Umbilical cord (tissue), 2 donors: ENCODE measurements at places on chromosomes 1 and 21.

DNA sequence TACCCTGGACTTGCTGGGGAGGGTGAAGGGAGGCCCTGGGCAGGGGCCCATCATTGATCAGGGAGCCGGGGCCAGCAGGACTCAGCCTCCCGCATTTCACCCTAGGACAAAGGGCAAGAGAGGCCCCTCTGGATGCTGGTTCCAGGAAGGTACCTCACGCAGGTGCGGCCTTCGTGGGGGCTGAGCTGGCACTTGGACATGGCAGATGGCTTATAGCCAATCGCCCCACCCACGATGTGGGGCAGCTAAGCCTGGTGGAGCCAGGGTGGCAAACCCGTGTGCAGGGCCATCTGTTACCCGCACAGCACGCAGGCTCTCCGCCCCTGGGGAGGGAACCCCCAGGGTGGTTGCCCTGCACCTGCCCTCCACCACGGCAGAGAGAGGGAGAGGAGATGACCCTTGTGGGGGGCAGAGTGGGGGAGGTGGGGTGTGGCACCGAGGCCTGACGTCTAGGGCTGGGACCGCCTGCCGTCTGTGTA is 2.5 kb downstream of the TFF3 start:
- DNase-seq = no peak

DNA sequence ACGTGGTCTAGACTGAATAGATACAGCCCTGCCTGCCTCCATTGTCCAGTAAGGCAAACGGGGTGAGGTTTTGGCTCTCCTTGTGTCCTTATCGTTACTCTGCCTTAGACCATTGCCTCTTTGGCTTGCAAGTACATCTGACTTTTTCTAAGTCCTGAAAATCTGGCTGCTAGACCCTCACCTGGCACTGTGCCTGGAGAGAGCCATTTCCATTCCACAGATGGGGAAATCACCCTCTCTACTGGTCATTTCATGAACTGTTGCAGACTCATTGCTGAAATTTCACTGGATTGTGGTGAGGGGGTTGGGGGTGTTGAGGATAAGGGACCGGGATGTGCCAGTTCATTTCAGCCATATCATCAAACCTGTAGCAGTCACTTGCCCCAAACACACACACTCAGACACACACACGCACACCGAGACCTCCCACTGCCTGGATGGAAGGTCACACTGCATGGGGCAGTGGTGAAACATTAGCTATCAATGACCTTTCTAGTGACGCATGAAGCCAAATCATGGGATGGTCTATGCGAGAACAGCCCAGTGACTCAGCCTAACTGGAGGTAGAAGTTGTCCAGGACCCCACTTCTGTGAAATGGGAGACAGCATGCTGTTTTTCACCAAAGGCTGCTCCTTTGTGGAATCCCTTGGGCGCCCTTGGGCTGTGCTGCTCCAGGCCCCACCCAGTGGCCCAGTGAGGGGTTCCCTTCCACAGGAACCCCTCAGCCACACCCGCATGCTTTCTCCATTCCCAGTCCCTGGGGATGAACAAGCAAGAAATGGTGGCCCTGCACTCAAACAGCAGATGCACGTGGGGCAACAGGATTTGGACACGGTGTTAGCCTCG is 34.9 kb upstream of the VASH2 start:
- DNase-seq = peak; percentile 62

DNA sequence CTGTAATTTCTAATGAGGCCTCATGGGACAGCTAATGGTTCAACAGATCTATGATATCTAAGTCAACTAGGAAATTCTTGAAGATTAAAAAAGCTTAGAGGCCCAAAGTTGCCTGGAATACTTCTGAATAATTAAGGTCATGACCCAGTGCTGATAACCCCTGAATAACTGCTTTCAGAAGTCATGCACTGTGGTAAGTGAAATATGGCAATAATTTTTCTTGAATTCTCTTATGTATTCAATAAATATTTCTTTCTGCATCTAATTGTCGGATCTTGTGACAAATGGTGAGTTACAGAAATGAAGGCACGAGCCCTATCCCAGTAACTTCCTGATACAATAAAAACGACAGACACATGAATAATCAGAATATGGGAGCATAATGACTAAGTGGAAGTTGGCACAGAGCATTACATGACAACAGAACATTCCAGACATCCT is 219.3 kb upstream of the GREM2 start:
- DNase-seq = peak; percentile 8

DNA sequence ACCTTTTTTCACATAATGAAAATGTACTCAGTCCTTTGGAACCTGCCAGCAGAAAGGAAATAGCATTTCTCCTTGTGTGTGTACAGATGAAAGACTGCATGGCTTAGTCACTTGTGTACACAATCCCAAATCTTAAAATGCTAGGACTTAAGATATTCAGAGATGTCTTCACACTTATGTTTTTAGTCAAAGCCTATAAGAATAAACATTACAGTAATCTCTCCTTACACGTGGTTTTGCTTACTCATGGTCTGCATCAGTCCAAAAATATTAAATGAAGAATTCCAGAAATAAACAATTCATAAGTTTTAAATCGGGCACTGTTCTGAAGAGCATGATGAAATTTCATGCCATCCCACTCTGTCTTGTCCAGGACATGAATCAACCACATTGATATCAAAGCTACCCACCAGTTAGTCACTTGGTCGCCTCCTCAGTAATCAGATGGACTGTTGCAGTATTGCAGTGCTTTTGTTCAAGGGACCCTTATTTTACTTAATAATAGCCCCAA is 75.7 kb upstream of the RRP15 start:
- DNase-seq = no peak

GRCh38 chr1:221263831-221264767 is 384.9 kb downstream of the HLX start:
- DNase-seq = peak; percentile 76

GRCh38 chr21:30395731-30396130 is at the start of gene KRTAP13-1:
KRTAP13-1 (plus strand) TSS chr21:30396031; CDS start chr21:30396087, 56 bp downstream.
- DNase-seq = no peak

- DNase-seq = no peak
Observed at GRCh38 chr1:100793659-100794058, 74.1 kb downstream of the VCAM1 start.

DNA sequence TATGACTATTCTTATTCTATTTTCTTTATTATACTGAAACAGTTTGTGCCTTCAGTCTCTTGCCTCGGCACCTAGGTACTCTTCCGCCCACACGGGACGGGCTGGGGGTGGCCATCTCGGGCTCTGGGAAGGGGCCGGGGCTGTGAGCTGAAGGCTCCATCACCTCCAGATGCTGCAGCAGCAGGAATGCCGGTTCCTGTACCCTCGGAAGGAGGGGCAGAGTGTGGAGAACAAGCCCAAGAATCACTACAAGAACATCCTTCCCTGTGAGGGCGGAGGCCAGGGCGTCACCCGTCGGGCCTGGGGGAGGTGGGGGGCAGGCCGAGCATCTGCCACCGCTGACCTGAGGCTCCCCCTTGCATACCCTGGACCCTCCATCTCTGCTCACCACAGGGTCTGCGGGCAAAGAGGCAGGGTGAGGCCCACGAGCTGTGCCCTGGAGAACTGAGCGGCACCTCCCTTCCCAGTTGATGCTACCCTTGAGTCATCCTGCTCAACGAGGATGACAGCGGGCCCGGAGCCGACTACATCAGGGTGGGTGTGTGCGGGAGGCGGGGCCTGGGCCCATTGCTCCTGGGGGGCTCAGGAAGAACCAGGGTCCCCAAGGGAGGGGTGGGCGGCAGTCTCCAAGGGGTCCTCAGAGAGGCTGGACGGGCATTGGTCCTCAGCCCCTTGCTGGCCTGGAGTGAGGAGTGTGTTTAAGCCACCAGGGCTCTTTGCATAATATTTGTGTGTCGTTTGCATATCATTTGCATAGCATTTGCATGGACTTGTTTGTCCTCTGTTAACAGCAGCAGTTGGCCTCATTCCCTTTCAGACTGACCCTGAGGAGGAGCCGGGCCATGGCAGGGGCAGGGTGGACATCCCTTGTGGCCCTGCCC is 7.5 kb downstream of the RNF223 start:
- DNase-seq = no peak

- no peak for DNase-seq
Observed at GRCh38 chr1:162070825-162071224, 1.3 kb downstream of the NOS1AP start.

- no peak for DNase-seq
Observed at GRCh38 chr1:241924080-241924808, 33.3 kb upstream of the BECN2 start.
